CD4-positive, alpha-beta T cell treated with Interleukin-2 at 100 ng/mL for 4 hours (primary cell): ENCODE measurements at places on chromosomes 1 and 21.

GRCh38 chr1:31799196-31799894 lies 16.5 kb downstream of the SPOCD1 start:
- no peak for DNase-seq

DNA sequence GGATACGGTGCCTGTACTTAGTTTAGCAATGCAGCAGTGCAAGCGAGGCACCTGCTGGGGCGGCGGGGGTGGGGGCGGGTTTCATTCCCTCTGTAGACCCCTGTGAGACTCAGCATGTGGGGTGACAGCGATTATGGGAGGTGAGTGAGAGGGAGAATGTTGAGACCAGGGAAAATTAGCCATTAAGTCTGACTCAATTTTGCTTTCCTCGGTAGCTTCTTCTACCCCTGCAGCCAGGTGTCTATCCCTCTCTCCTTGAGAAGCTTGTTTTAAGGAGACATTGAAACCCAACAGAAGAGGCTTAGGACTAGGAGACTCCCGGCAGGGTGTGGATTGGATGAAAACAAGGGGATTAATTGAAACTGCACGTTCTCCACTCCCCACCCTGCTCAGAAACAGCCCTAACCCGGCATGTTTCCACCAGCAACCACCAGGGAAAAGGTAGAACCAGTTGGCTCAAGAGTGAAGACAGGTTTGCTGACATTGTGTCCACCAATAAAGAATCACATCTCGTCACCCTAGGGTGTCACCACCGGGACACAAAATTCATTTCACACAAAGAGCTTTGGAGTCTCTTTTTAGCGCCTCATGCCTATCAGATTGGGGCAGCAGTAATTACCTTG lies 20.6 kb upstream of the ATF3 start:
- no peak for DNase-seq

- peak; percentile 30 for DNase-seq
Measured at GRCh38 chr1:192559115-192560006, 16.2 kb upstream of the RGS1 start.

- DNase-seq = no peak
Measured at GRCh38 chr1:245894843-245895242, 612.2 kb downstream of the SMYD3 start.

- no peak for DNase-seq
Measured at GRCh38 chr1:167881786-167882185, 32.1 kb downstream of the ADCY10 start.

DNA sequence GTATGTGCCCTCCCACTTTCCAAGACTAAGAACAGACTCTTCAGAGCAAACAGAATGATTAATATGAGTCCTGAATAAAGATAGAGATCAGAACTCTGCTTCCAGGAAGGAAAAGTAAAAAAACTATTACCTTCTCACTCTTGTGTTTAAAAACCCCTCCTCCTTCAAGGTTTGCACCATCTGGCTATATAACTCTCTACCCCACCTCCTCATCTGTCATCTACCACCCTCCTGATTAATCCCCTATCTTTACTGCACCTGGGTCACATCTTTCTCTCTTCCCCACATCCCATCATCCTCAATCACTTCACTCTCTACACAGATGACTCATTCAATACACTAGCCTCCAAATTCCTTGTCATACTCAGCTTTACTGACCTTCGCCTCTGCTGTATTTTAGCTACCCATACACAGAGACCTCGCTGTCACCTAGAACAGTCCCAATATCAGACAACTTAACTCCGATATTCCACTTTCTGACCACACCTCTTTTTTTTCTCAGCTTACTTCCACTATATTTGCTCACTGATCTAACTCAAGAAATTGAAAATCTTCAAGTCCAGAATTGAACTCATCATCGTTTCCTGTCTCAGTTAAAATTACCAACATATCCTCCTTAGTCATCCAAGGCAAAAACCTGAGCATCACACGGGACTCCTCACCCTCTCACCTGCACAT lies 3.7 kb downstream of the SCMH1 start:
- no peak for DNase-seq

DNA sequence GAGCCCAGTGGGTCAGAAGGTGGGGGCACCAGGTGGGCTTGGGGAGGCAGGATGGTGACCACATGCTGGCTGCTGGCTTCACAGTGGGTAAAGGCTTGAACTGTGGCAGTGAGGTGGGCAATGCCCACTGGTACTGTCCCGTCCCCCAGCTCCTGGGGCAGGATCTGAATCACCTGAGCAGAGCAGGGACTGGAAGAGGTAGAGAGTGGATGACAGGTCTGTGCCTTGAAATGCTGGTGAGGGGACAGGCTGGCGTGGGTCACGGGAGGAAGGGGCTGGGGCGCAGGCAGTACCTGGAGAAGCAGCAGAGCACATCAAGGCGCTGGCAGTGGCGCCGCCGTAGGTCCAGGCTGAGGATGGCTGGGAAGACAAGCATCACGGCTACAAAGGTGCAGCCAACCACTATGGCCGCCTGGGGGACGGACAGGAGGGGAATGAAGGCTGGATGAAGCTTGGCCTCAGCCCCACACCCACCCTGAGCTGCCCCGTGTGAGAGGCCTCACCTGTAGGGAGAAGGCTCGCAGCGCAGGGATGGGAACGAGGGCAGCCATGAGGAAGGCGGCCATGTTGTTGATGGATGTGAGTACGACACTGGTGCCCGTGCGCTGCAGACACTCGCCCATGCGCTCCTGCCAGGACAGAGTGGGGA lies 14.9 kb downstream of the PTCH2 start:
- DNase-seq = no peak

GRCh38 chr21:29005696-29006095 lies 13.0 kb upstream of the LTN1 start:
- no peak for DNase-seq

DNA sequence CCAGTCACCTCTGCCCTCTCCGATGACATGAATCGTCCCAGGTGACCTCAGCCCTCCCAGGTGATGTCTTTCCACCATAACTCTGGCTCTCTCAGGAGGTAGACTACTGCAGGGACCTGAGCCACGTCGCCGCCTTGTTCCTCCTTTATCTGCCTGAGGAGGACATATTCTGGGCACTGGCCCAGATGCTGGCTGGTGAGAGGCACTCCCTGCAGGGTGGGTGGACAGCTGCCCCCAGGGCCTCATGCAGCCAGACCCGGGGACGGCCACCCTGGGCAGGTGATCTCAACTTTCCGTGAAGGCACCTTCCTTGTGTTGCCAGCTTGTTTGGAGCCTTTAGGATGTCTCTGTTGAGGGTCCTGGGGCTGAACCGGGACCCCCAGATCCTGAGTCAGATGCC lies 13.9 kb upstream of the ZBTB17 start:
- no peak for DNase-seq

DNA sequence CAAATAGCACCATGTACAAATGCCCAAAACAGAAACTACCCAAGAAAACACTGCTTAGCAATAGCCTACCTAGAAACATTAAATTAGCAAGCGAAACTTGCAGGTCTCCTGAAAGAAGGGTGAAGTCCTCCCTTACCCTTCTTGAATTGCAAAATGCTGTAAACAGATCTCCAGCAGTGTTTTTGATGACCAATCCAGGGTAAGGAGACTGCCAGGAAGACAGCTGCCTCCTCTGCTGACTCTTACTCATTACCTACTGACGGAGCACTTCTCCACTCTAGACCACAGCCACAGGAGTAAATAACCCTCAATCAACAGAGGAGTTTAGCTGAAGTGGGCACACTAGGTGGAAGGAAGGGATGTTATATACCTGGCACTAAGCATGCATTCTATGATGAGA lies 32.2 kb upstream of the GADD45A start:
- no peak for DNase-seq

DNA sequence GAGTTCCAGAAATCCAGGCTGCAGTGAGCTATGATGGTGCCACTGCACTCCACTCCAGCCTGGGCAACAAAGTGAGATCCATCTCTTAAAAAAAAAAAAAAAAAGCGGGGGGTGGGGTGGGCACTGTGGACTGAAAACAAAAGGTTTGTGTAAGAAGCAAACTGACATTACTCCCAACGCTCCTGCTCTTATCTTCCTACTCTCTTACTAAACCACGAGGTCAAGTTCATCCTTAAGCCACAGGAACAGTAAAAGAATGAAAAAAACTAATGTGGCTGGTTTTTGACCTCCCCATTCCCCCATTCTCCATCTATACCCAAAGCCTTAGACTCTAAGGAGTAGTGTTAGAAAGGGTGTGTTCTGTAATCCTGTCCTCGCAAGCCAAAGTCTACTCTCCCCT lies 30.8 kb downstream of the TFAP2E start:
- DNase-seq = no peak

DNA sequence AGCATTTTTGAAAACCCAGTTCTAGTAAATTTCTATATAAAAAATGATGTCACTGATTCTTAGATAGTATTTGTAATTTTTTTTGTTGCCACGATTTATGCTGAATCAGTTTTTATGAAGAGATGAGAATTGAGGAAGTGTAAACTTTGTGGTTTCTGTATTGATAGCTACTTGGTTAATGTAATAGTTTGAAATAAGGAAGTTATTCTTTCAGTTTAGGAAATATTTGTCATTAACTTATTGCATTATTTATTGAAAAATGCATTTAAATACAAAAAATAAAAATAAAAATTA lies 97.8 kb downstream of the ZFYVE9 start:
- DNase-seq = no peak
